ENCODE measurements at places on chromosomes 2 and 18. TPM values are rescaled to one million over a fixed set of nuclear protein-coding genes. Genes with fewer than 3 reads are reported as not detected.

The SLC11A1 gene
- 0.05 TPM for total RNA-seq

The AQP12B gene
- not detected for total RNA-seq

The GRHL1 gene
- 0.53 TPM for total RNA-seq

The KCNIP3 gene
- not detected for total RNA-seq

The WDR12 gene
- total RNA-seq: 129 TPM

The IFIH1 gene
- 36.8 TPM for total RNA-seq

The C2orf68 gene
- total RNA-seq: 47.2 TPM

The MERTK gene
- 0.94 TPM for total RNA-seq

The NPC1 gene
- 21.6 TPM for total RNA-seq

The UBR3 gene
- total RNA-seq: 17.2 TPM

The CAPN14 gene
- 0.64 TPM for total RNA-seq

The ICOS gene
- 161 TPM for total RNA-seq

The IL1RL2 gene
- 1.5 TPM for total RNA-seq

The IL1F10 gene
- not detected for total RNA-seq
